ENCODE measurements at places on chromosomes 5 and 9.

GRCh38 chr9:95572381-95573151 is 55.8 kb upstream of the PTCH1 start:
- DNase-seq = no peak

DNA sequence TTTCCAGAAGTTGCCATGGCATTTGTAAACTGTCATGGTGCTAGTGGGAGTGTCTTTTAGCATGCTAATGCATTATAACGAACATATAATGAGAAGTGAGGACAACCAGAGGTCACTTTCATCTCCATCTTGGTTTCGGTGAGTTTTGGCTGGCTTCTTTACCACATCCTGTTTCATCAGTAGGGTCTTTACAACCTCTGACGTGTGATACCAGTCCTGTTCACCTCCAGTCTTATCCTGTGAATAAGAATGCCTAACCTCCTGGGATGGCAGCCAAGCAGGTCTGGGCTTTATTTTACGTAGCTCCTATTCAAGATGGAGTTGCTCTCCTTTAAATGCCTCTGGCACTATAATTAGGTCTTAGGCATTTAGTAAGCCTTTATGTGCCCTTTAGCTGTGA is 20.4 kb upstream of the RFK start:
- DNase-seq = no peak

GRCh38 chr9:16309082-16309468 is 561.4 kb downstream of the BNC2 start:
- DNase-seq = no peak

- DNase-seq = no peak
Measured at GRCh38 chr5:62795926-62796325, 217.3 kb downstream of the LRRC70 start.

DNA sequence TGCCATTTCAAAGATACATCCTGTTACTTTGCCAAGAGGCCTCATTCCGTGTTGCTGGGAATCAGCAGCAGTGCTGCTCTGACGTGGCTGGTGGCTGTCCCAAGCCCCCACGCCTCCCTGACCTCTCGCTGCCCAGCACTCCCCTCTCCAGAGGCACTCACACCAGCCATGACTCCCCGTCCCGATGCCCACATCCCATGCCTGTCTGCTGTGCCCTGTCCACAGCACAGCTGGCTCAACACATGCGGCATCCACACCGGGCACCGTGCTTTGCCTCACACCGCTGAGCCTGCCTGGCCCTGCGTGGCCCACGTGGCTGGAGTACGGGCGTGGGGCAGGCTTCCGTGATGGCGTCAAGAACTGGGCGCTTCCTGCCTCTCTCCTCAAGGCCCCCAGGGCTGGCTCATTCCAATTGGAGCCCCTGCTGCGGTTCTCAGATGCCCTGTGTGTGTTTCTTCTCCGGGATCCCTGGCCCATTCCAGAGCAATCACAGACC is 7.8 kb upstream of the LCN1 start:
- no peak for DNase-seq

GRCh38 chr5:172626031-172626581 is 15.0 kb upstream of the NEURL1B start:
- no peak for DNase-seq
